ENCODE measurements at places on chromosomes 3 and 15. TPM values are rescaled to one million over a fixed set of nuclear protein-coding genes. Genes with fewer than 3 reads are reported as not detected.

The FEZF2 gene
- polyA plus RNA-seq: not detected

The ADAMTSL3 gene
- not detected for polyA plus RNA-seq

The FBN1 gene
- polyA plus RNA-seq: not detected

The ECE2 gene
- polyA plus RNA-seq: not detected

The SOX2 gene
- not detected for polyA plus RNA-seq

The ISL2 gene
- polyA plus RNA-seq: 0.52 TPM

The HDGFL3 gene
- 0.69 TPM for polyA plus RNA-seq

The TMEM108 gene
- polyA plus RNA-seq: not detected

The RFT1 gene
- 25.6 TPM for polyA plus RNA-seq

The GOLGA8O gene
- polyA plus RNA-seq: 1.7 TPM
